AG04450 (cell line): ENCODE measurements at places on chromosomes 6 and 20. TPM values are rescaled to one million over a fixed set of nuclear protein-coding genes. Genes with fewer than 3 reads are reported as not detected.

DNA sequence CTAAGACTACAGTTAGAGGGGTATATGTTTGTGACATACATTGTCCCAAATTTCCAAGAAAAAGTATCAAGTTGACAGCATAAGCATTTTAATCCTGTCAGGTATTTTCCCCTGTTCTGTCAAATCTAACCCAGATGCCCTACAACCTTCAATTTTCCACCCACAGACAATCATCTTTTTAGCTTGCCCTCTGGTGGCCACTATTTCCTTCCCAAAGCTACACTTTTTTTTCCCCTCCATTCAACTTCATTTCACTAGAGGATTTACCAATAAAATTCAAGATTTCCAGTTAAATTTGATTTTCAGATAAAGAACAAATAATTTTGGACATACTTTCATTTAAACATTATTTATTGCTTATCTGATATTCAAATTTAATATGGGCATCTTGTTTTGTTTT, 286.6 kb downstream of the TENT5A start:
- no peak for DNase-seq

The CYP39A1 gene
- polyA plus RNA-seq: not detected in 2 replicates

DNA sequence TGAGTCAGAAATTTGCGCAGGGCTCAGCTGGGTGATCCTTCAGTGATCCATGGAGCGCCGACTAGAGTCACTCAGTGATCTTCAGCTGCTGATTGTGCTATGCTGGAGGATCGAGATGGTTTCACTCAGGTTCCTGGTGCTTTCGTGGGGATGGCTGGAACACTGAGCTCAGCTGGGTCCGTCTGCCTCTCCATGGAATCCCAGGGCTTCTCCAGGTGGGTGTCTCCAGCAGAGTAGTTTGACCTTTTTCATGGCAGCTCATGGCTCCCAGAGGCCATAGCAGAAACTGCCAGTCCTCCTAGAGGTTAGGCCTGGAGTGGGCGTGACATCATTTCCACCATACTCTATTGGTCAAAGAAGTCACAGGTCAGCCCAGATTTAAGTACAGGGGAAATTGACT, 88.8 kb upstream of the SIRPA start:
- DNase-seq: no peak

DNA sequence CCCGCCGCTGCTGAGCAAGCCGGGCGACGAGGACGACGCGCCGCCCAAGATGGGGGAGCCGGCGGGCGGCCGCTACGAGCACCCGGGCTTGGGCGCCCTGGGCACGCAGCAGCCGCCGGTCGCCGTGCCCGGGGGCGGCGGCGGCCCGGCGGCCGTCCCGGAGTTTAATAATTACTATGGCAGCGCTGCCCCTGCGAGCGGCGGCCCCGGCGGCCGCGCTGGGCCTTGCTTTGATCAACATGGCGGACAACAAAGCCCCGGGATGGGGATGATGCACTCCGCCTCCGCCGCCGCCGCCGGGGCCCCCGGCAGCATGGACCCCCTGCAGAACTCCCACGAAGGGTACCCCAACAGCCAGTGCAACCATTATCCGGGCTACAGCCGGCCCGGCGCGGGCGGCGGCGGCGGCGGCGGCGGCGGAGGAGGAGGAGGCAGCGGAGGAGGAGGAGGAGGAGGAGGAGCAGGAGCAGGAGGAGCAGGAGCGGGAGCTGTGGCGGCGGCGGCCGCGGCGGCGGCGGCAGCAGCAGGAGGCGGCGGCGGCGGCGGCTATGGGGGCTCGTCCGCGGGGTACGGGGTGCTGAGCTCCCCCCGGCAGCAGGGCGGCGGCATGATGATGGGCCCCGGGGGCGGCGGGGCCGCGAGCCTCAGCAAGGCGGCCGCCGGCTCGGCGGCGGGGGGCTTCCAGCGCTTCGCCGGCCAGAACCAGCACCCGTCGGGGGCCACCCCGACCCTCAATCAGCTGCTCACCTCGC, 1.5 kb downstream of the ARID1B start:
- no peak for DNase-seq

DNA sequence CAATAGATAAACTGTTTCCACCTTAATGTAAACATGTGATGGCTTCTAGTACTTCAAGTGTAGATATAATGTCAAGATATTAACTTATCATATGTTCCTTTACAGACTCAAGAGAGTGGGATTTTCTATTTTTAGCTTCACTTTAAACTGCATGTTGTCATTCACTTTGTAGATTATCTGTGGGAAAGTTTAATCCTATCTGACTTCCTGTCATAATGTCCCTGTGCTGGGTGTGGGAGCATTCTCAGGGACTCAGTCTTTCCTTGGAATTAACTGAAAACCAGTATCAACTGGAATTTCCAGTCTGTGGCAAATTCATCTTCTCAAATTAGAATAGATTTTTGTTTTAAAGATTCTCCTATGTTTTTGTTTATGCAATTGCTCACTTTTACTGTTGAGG, 226.1 kb upstream of the FERMT1 start:
- DNase-seq: no peak

The GNAS-AS1 gene
- polyA plus RNA-seq: 0.52 and 0.65 TPM in 2 replicates
